ENCODE measurements at places on chromosomes 11 and 22.

DNA sequence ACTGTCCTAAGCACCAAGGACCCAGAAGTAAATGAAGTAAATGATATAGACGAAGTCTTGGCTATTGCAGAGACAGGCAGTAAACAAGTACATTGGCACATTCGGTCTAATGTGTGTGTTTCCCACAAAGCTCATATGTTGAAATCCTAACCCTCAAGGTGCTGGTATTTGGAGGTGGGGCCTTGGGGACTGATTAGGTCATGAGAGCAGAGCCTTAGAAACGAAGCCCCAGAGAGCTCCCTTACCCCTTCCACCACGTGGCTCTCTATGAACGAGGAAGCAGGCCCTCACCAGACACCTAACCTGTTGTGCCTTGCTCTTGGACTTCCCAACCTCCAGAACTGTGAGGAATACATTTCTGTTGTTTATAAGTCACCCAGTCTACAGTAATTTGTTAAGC, 14.9 kb downstream of the CLMP start:
- no peak for DNase-seq

DNA sequence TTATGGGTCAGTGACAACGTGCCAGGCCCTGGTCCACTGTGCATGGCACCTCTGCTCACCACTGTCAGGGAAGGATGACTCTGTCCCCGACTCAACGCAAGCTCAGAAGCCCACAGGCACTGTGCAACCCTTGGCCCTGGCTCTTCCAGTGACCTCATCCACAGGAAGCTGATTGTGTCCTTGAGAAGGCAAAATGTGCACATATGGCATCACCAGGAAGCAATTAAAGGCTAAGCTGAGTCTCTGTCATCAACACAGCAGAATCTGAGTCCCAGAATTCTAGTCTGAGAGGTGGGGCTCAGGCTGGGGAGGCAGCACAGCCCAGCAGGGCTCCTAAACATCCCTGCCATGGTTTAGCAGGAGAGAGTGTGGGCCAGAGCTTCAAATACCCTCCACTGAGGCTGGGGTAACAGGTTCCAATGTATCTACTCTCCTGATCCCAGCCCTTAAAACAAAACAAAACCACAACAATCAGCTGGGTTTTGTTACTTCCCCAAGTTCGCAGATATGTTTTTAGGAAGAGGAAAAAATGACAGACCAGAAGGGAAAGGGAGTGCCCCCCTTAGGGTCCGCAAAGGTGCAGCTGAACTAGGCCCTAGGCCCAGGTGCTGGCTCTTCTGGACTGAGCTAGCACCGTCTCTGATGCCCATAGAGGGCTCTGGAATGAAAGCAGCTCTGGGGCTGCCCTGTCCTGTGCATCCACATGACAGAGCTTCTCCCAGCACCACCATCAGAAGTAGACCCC, 33.5 kb upstream of the GNAZ start:
- peak; percentile 66 for DNase-seq

DNA sequence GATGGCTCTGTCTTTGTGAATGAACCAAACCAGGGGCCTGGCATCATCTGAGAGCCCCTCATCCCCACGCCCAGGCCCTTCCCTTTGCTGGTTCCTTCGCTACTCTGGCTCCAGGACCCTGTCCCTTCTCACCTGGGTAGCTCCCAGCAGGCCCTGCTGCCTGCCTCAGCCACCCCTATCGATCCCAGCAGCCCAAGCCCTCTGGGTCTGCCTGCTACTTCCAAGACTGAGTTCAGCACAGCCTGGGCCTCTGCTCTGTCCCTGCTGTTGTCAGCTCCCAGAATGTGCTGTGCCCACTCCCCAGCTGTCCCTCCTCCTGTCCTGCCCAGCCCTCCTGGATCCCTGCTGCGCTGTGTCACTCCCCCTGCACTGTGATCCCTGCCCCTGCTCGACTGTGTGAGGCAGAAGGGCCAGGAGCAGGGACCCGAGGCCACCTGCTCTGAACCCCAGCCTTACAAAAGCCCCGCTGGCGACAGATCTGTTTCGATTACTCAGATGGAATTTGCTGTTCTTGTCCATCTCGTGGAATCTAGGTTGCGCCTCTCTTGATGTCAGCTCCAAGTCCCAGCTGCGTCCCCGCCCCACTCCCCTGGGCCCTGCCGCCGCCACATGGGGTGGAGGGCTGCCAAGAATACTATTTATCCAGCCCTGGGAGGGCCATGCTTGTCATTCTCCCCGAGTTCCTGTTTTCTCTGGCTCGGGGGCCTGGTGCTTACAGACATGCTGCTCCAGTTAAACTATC, 13.0 kb downstream of the MRPL21 start:
- DNase-seq, result peak; percentile 93

DNA sequence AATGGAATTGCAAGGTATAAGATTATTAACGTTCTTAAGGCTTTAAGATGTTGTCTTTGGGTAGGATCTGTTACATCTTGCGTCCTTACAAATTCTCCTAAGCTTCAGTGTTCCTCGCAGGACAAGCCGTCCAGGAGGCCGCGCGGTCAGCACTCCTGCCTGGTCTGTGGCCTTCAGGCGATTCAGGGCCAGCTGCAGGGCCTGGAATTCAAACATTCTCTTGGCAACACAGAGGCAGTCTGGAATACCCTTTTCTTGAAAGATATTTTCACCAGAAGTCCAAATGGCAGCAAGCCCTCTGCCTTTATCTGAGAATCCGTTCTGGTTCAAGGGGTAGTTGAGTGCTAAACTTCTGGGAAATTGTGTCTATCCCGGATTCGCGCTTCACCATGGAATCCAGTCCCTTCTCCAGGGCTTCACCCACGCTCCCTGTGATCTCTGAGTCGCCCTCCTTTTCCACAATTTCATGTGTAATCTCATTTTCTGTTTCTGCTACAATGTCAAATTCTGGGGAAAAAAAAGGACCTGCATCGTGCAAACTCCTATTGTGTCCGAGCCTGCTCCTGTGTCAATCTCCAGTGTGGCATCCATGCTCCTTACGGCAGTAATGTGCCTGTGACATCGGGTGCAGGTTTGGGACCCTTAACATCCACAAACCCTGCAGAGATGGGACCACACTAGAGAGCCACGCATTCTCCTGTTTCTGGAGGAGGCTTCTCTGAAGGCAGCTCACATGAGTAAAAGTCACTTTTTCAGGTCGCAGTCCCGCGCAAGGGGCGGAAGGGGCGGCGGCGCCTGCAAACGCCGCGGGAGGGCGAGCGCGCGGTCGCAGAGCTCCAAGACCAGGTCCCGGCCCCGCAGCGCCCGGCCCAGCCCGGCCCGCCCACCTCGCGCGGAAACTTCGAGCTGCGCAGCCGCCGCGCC, 25.4 kb upstream of the SORL1 start:
- no peak for DNase-seq

- no peak for DNase-seq
Observed at GRCh38 chr11:724049-724777, 18.2 kb downstream of the EPS8L2 start.

DNA sequence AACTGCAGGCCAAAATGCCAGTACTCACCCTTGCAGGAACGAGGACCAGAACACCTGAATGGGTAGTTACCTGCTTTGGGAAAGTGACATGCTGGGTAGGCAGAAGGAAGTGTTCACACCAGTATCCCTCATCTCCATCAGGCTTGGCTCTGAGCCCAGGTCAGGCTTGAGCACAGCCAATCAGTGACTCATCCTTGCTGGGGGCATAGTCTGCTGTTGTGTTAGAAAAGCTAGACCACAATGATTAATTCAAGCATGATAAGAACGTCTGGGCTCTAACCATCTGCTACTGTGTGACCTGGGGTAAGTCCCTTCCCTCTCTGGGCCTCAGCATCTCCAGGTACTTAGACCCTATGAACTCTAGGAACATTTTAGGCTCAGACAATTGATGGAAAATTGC, 450.4 kb downstream of the MIAT start:
- no peak for DNase-seq

GRCh38 chr11:61963016-61963281, 4.5 kb downstream of the FTH1 start:
- DNase-seq, result no peak

- DNase-seq, result no peak
Observed at GRCh38 chr11:26420331-26420730, 88.4 kb downstream of the ANO3 start.

DNA sequence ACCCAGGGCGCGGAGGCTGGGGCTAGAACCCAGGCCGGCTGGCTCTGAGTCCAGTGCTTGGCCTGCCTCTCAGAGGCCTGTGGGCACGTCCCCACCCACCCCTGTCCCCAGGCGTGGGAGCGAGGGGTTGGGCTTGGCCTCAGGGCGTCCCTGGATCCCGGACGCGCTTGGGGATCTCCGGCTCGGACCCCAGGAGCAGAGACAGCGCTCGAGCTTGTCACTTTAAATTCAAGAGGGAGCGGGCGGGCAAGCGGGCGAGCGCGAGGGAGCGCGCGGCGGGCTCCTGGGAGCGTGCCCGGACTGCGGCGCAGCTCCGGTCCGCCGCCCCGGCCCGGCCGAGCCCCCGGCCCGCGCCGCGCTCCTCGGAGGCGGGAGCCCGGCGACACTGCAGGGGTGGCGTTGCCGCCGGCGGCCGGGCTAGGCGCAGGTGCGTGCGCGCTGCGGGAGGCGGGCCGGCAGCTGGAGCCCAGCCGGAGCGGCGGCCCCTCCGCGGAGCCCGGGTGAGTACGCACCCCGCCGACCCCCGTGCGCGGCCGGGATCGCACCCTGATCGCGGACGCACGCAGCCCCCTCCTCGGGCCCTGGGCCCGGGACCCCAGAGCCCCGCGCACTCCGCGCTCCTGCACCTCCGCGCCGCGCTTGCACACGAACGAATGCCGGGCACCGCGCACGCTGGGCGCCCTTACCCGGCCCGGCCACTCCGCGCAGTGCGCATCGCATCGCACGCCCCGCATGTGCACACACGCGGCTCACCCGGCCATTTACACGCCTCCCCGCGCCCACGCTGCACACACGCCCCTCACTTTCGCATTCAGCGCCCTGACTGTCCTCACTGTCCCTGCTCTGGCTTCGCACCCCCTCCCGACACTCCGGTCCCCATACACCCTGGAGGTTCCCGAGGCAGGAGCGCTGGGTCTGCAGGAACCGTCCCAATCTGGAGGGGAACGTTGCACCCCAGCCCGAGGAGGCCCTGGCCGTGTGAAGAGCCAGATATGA, at the start of gene SYT12:
Gene SYT12, plus strand, starts transcription at position 174 of the 996 bp plus-strand sequence. CDS start 7,011 bp downstream, outside the sequence.
- DNase-seq, result no peak

Measured in esophagus muscularis mucosa (tissue), 4 donors.